ENCODE measurements at places on chromosomes 4 and X.

DNA sequence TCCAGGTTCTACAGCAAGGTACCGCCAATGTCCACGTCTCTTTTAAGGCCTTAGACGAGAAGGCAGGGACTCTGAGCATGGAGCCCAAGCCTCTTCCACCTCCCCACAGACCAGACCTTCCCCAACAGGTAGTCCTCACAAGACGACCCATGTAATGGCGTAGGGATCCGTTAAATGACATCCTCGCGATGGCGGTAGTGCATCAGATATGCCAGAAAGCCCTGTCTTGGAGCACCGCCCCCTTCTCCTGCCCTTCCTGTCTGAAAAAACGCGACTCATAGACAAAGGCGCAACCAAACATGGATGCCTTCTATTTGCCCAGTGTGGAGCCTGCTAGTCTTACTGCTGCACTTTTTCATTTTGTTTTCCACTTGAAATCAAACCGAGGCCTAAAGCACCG, 185.4 kb downstream of the OR13H1 start:
- DNase-seq, result no peak

DNA sequence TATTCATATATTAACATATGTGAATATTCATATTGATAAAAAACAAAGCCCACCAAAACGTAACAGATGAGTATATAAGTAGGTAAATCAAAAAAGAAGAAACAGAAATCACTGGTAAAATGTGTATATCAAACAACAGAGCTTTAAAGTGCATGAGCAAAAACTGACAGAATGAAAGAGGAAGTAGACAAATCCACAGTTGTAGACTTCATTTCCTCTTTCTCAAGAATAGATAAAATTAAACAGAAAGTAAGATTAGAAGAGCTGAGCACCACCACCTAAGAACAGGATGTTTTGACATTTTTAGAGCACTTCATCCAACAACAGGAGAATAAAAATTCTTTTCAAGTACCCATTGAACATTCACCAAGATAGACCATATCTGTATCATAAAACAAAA, 64.6 kb downstream of the CNKSR2 start:
- no peak for DNase-seq

GRCh38 chr4:106036848-106037247, 141.6 kb downstream of the NPNT start:
- no peak for DNase-seq

GRCh38 chrX:153886915-153887314, 942 bp upstream of the L1CAM start:
- no peak for DNase-seq

- no peak for DNase-seq
Measured at GRCh38 chrX:12138361-12139313, at the start of gene FRMPD4. TSS of gene FRMPD4 (plus strand) at chrX:12138473. CDS start at chrX:12138972, 499 bp downstream.

GRCh38 chr4:155468282-155468681, 91.5 kb upstream of the MAP9 start:
- DNase-seq, result no peak

DNA sequence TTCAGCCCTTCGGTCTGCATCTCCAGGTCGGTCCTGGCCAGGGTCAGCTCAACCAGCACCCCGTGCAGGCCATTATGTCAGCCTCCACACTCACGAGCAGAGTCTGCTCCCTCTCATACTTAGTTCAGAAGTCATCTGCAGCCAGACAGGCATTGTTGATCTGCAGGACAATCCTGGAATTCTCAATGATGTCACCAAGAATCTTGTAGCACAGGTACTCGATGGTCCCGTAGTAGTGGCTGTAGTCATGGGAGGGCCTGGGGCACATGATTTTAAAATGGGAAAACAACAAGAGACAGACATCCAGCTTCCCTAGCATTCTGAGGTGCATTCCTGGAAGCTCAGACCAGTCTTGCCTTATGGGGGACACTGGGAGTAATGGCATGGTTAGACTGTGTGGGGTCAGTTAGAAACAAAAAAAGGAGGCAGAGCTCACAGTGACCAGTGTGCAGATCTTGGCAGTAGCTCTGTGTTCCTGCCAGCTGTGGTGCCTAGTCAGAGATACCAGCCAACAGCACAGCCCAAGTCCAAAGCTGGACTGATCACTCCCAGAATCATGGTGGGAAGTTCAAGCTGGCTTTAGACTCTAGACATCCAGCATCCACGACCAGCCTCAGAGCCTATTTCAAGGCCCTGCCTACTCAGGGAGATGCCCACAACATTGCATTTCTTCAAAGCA, 31.9 kb downstream of the LRIT3 start:
- no peak for DNase-seq

DNA sequence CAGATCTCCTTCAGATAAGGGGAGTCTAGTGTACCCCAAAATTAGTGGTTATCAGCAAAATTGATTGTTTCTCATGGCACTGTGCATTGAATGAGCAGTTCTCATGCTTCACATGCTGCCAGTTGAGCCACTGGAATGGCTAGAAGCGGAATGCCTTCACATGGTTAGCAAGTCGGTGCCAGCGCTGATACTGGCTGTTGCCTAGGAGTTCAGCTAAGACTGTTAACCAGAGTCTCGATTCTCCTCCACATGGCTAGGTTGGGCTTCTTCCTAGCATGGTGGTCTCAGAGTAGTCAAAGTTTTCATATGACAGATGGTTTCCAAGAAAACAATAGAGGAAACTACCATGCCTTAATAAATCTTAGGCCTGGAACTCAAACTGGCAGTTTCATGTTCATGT, 12.2 kb downstream of the ANTXR2 start:
- DNase-seq, result no peak

- DNase-seq, result no peak
Measured at GRCh38 chr4:10032625-10033024, 11.3 kb upstream of the SLC2A9 start.

- no peak for DNase-seq
Measured at GRCh38 chr4:114598191-114599121, at the start of gene UGT8. TSS of gene UGT8 (plus strand) at chr4:114598807. CDS start at chr4:114622881, 24,074 bp downstream.

- DNase-seq, result no peak
Measured at GRCh38 chr4:36054694-36055422, 189.5 kb downstream of the ARAP2 start.

GRCh38 chr4:184807797-184808712, 17.7 kb downstream of the ACSL1 start:
- DNase-seq, result no peak

DNA sequence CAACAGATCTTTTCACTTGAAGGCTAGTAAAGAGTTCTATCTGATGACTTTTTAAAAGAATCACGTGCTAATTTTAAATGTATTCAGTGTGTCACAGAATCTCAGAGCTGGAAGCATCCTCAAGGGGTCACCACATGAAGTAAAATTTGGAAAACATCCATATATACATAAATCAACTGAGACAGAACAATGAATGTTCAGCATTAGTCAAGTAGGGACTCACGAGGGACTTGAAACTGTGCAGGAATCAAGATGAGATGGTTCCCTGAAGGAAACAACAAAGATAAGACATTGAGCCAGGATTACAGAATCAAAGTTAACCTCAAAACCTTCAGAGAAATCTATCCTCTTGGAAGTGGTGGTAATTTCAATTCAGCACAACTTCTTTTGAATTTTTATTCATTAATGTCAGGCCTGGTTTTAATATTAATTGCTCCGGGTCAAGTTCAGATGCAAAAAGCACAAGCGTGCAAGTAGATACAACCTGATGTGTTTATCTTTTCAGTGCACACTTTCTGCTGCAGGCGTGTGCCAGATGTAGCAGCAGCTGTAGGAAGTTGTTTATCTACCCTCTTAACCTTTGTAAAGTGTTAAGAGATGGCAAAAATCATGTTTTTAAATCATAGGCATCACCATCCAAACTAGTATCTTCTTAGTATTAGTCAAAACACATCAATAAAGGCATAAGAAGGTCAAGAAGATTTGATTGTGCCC, 87.7 kb upstream of the SRD5A3 start:
- no peak for DNase-seq

- DNase-seq, result no peak
Measured at GRCh38 chr4:114728426-114728825, 129.8 kb downstream of the UGT8 start.

DNA sequence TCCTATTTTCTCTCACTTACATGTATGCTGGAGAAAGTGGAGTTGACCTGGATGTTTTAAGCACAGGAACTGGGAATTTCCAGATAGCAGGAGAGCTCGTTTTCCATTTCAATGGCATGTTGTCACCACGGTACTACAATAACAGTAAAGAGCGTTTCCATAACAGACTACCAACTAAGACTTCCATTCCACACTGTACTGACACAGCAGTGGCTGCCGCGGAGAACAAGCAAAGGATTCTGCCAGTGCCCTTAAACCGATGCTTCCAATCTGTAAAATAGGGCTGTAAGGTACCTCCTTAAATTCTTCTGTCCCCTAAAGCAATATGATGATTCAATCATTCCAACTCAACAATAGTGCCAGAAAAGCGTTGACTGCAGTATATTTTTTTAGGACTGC, 143.9 kb downstream of the KLHL13 start:
- DNase-seq, result no peak

GRCh38 chrX:67619253-67619652, 75.4 kb downstream of the AR start:
- DNase-seq, result no peak

GRCh38 chr4:23851464-23851863, 38.4 kb downstream of the PPARGC1A start:
- no peak for DNase-seq

DNA sequence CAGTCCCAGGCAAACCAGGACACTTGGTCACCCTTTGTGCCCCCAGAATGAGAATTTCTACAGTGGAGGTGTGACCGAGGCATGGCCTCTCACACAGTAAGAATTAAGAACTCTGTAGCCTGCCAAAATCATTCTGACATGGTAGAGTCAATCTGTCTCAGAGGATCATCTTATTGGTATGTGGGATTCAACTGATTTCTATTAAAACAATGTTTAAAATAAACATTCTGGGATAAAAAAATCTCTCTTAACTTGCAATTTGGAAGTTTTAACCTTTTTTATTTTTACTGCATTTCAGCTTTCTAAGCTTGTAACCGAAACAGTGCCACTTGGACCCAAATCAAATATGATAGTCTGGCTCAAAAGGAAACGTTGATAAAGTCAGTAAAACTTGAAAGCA, 165.4 kb upstream of the LDB2 start:
- no peak for DNase-seq

GRCh38 chrX:147646949-147647723, 264.6 kb upstream of the FMR1 start:
- DNase-seq, result no peak

DNA sequence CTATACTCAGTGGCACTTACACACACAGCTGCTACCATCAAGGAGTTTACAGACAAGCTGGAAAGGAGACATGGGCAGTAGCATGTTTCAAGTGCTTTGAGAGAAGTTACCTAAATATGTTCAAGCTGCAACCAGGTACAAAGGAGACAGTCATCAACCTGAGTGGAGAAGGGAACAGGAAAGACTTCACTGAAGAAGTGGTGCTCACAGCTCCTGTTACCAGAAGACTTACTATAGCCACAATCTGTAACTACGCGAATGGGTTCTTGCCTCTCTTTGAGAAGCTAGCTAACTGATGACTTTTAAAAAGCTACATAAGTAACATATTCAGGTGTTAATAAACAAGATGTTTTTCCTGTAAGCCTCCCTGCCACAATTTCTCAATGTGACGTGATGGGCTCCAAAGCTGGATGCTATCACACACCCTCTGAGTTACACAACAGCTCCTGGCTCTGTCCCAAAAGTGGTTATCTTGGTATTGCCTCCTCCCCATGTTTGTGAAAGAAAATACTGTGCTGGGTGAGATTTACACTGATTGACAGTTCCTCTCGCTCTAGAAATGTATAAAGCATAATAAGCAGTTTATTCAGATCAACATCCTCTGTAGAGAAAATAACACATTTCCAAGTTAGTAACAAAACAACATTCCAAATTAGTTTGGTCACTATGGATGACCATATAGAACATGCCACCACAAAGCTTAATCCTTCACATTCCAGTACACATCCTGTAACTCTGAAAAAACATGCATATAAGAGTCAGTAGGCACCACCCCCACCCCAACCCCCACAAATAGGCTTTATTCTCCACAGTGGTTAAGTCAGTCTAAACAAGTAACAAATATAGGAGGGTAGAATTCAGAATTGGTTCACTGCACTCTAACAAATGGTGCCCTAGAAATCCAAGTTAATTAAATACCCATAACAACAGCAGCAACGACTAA, 81.8 kb downstream of the FRYL start:
- no peak for DNase-seq

- no peak for DNase-seq
Measured at GRCh38 chrX:136076942-136077341, 70.4 kb upstream of the FHL1 start.

GRCh38 chr4:125836597-125837195, 521.9 kb downstream of the FAT4 start:
- DNase-seq, result no peak

GRCh38 chr4:159018062-159018629, 84.7 kb upstream of the RAPGEF2 start:
- no peak for DNase-seq

DNA sequence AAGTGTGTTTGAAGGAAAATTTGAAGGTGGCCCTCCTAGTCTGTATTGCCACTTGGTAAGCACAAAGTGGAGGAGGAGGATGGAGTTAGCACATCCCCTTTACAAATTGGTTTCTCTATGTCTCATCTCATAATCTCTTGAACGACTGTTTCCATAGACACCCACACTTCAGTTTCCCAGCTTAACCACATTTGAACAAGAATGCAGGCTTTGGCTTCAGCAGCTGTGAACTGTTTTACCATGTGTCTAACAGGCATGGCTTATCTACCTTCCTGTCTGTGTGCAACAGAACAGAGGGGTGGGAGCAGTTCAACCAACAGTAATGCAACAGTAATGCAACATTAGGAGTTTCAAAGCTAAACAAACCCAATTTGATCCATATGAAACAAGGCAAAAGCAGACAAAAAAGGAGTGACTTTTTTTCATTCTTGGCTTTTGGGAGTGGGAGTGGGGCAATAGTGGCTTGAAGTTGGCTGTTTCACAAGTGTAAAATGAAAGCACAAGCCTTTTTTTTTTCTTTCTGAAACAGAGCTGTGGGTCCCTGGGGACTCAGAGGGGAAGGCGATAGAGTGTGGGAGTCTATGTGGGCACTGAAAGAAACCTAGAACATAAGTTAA, 108.0 kb downstream of the ITM2A start:
- no peak for DNase-seq

DNA sequence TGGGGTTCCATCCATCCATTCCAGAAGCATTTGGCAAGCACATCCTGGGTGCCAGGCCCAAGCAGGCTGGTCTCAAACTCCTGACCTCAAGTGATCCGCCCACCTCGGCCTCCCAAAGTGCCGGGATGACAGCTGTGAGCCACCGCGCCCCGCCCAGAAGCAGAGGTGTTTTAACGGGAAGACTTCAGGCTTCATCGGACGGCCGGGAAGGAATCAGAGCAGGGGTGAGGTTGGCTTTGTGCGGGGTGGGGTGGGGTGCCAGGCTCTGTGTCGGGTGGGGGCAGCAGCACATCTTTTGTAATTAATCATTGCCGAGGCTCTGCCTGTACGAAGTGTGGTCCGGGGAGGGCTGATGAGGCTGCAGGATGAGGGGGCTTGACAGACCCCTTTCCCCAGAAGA, 5.1 kb upstream of the SLC25A6 start:
- no peak for DNase-seq

- DNase-seq, result no peak
Measured at GRCh38 chr4:83252782-83253405, 31.7 kb downstream of the COQ2 start.

All from 8988T (cell line).